ENCODE measurements at places on chromosomes 3 and 15.

DNA sequence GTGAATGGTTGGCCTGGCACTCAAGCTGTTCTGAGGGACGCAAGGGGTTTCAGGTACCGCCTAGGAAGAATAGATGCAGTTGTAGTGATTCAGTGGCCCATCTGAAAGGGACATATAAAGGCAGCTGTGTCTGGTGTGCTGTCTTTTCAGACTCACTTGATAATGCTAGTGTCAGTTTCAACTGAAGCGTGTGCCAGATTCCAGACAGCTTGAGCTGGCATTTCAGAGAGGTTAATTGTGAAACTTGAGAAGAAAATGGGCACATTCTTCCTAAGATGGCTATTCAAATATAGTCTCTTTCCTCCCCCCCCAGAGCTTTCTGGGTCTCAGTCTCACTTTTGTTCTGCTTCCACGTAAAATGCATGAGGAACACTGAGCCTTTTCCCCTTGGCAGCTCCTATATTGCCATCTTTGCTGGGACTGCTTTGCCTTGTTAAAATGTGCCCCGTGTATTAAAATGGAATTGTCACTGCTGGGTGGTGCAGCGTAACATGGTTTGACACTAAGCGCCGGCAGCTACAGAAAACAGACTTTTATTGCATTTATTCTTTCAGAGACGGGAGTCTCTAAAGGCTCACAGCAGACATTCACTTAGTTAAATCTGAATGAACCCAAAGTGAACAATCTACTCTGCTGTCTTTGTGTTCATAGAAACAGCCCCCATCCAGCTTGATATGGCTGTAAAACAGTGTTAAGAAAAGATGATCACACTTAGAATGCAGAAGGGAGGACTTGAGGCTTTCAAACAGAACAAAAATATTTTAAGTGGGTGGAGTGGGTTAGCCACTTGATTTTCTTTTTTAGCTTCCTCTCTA, 478.7 kb downstream of the RBMS3 start:
- DNase-seq = no peak

GRCh38 chr3:24802614-24803013, 308.0 kb upstream of the THRB start:
- DNase-seq = no peak

- no peak for DNase-seq
Measured at GRCh38 chr3:182438398-182438797, 354.9 kb upstream of the ATP11B start.

DNA sequence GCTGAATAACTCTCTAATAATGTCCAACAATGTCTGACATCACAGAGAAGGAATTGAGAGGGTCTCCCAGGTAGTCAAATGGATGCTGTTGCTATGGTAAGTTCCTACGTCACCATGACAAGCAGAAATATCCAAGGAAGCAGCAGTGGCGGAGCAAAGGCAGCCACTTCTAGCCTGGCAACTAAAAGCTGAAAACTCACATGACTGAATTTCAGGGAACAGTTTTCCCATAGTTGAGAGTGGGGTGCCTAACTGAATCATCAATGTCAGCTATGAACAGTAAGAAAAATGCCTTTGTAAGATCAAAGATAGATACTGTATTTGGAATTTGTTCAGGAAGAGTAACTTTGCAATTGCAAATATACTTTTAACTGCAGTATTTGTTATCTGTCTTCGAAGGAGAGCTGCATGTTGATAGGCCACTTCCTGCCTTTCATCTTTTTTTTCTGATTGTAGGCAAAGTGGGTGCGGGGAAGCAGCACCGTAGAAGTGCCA, 161.7 kb downstream of the BBX start:
- DNase-seq = no peak

- DNase-seq = no peak
Measured at GRCh38 chr15:28098360-28098765, 752 bp downstream of the OCA2 start.

- no peak for DNase-seq
Measured at GRCh38 chr3:187737368-187738070, 7.7 kb downstream of the BCL6 start.

- DNase-seq = peak; percentile 46
Measured at GRCh38 chr3:71998995-71999673, 214.2 kb upstream of the PROK2 start.

DNA sequence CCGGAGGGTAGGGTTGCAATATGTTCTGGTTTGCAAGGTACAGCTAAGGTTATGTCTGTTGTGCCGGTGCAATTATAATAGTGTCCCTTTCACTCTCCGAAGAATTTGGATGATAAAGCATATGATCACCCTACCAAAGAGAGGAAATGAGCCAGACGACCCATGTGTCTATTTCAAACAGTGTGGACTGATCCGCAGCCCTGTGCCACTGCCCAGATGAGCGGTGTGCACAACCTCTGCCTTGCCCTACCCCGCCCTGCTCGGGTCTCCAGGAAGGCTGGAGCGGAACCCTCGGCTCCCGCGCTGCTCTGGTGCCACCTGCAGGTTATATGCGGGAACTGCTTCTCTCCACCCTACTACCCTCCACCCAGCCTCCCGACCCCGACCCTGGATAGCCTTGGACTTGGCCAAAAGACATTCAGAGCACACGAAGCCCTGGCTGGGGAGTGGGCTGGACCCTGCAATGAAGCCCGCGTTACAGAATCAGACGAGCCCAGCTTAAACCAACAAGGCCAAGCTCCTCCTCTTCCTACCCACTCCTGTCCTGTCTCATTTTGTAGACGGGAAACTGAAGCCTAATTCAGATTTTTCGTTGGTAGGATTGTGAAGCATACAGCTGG, 68.4 kb upstream of the CHRNB4 start:
- DNase-seq = no peak

GRCh38 chr3:119099785-119100184, 46.2 kb upstream of the TEX55 start:
- DNase-seq = no peak

DNA sequence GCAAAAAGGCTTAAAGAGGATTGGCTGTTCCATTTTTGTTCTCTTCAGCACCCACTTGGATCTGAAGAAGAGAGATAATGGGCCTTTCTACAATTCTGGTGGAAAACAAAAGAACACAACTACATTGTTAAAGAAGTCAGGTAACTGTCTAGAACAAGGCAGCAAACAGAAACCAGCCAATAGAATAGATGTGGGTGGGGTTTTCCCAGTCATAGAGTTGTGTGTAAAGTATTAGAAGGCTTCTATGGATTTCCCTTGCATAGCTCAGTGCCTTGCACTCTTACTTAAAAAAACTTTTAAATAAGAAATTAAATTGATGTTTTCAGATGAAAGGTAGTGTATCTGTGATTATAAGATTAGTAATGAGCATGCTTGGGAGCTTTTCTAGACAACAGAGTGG, 462.7 kb upstream of the ATP11B start:
- DNase-seq = no peak

DNA sequence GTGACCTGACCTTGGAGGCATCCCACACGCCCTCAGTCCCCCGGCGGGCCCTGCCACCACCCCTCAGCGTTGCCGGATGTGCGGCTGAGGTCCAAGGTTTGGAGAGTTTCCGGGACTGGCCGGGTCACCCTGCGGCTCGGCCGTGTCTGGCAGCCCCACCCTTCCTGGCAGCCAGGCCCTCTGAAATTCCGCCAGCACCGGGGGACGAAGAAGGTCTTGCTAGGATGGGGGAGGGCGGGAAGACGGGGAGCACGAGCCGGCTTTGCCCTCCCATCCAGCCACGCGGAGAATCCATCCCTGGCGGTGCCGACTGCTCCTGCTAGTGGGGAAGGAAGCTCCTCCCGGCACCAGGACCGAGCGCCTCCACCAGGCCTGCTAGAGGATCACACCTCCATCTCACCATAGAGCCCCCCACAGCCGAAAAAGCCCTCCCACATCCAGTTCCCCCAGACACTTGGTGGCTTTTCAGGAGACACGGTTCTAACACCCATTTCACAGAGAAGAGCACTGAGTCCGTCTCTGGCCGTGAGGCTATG, 81.5 kb downstream of the CPN2 start:
- no peak for DNase-seq

DNA sequence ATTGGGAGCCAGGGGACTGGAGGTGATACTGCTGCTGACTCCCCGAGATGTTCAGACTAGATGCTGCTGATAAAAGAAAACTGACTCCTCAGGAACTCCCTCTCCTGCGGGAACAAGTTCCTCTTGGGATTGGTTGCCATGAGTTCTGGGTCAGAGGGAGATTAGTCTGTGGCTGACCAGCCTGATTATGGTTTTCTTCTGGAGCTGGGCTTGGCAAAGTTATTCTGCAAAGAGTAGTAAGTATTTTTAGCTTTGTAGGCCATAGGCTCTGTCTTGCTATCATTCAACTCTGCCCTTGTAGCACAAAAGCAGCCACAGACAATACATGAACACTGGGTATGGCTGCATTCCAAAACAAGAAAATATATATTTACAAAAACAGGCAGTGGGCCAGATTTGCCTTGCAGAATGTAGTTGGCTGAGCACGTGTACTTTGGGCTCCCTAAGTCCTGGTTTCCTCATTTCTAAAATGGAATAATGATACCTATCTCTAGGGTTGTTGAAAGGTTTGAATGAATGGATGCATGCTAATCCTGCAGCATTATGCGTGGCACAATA, 796.8 kb downstream of the AGBL1 start:
- DNase-seq = no peak

GRCh38 chr3:176906046-176906905, 291.0 kb downstream of the TBL1XR1 start:
- peak; percentile 0 for DNase-seq

DNA sequence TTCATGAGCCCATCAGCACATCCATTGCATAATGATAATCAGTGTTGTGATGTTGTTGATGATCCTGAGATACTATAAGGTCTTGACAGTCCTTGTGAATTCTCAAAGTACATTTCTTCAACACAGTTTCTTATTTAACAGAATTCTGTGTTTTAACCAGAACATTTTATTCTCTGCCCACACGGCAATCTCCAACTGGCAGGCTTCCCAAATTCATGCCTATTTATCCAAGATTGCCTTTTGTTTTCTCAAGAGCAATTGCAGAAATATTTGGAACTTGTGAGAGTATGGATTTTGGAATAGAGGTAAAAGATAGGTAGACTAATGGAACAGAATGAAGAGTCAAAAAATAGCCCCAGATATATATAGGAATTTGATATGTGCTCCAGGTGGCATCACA, 116.0 kb downstream of the UACA start:
- no peak for DNase-seq

- no peak for DNase-seq
Measured at GRCh38 chr3:160200353-160200752, 24.9 kb upstream of the C3orf80 start.
